ENCODE measurements at places on chromosomes 1 and 21.

DNA sequence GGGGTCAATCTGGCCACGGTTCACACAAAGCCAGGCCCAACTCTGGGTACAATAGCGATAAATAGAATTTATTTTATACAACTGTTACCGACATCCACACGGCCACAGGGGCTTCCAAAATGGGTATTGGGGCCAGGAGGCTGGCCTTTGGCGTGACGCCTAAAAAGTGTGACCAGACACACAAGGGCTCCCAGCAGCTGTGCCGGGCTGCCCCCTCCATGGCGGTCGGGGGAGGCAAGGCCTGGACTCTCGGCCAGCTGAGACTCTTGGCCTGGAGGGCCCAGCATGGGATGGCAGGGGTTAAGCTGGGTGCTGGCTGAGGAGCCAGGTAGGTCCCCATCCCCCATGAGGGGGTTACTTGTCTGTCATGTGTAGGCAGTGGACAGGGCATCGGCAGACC is 73.0 kb downstream of the RAP1GAP start:
- DNase-seq, result no peak

DNA sequence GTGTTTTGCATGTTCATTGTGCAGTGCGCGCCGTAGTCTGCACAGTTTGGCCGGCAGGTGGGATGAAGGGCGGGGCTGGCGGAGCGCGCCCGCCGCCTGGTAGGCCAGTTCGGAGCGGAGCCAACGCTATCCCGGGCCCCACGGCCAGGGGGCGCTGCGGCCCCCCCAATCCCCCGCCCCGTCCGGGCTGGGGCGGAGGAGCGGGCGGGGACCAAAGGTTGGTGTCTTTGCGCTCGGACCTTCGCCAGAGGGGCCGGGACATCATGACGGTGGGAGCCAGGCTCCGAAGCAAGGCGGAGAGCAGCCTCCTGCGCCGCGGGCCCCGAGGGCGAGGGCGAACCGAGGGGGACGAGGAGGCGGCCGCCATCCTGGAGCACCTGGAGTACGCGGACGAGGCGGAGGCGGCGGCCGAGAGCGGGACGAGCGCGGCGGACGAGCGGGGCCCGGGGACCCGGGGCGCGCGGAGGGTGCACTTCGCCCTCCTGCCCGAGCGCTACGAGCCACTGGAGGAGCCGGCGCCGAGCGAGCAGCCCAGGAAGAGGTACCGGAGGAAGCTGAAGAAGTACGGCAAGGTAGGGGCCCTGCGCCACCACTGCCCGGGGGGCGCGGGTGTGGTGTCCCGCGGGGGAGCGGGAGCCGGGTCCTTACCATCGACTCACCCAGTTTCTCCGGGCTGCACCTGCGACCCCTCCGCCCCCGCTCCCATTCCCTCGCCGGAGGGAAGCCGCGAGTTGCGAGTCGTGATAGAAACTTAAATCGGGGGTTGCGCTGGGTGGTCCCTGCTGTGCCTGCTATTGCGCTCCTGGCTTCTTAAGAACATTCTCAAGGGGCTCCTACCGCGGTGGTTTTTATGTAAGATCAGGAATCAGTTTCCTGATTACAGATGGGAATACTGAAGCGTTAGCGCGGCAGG is at the start of gene C1orf115:
Gene C1orf115 (plus strand): TSS at position 224 of the 913 bp plus-strand sequence. CDS start 40 bp downstream, at position 264.
- DNase-seq, result peak; percentile 39

DNA sequence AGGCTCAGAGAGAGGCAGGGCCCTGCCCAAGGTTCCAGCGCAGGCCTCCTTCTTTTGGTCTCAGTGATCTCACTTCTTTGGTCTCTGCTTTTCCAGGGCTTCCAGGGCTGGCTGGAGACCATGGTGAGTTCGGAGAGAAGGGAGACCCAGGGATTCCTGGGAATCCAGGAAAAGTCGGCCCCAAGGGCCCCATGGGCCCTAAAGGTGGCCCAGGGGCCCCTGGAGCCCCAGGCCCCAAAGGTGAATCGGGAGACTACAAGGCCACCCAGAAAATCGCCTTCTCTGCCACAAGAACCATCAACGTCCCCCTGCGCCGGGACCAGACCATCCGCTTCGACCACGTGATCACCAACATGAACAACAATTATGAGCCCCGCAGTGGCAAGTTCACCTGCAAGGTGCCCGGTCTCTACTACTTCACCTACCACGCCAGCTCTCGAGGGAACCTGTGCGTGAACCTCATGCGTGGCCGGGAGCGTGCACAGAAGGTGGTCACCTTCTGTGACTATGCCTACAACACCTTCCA is 7.7 kb downstream of the C1QB start:
- DNase-seq, result no peak

DNA sequence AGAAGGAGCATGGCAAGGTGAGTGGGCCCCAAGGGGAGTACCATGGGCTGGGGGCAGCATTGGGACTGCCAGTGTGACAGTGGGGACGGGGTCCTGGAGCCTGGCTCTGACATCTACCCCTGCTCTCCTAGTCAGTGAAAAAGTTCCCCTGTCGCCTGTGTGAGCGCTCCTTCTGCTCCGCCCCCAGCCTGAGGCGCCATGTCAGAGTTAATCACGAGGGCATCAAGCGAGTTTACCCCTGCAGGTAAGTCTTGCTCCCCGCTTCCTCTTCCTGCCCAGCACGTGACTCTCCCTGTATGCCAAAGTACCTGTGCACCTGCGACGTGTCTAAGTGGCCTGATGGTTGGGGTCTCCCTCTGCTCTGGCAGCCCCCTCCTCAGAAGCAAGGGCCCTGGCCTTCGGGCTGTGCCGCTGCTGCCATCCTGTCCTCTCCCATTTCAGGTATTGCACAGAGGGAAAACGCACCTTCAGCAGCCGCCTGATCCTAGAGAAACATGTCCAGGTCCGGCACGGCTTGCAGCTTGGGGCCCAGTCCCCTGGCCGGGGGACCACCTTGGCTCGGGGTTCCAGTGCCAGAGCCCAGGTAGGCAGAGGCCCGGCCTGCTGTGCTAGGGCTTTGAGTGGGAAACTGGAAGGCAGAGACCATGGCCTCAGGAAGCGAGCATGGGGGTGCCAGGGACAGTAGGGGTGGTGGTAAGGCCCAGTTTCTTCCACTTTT is 8.1 kb downstream of the ZNF687 start:
- DNase-seq, result no peak

DNA sequence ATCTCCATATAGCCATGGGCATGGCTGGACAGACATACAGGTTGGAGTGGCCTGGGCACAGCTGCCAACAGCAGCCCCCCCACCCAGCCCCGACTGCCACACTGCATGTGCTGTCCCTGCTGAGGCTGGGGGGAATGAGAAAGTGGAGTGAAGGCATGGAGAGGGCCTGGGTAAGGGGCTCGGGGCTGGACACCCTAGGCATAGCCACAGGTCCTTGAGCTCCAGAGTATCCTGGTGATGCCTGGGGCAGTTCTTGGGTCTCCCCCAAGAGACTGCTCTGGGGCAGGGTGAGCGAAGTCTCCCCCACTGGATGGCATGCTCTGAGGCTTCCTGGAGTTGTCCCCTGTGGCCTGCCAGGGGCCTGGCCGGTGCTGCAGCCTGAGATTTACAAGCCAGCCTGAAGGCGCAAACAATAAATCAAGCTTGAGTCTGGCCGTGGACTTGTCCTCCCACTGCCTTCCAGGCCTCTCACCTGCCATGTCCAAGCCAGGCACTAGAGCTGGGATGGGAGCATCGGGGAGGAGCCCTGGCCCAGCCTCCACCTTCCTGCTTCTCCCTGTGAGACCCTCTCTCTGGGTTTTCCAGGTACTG is 53.6 kb downstream of the FOXO6 start:
- no peak for DNase-seq

DNA sequence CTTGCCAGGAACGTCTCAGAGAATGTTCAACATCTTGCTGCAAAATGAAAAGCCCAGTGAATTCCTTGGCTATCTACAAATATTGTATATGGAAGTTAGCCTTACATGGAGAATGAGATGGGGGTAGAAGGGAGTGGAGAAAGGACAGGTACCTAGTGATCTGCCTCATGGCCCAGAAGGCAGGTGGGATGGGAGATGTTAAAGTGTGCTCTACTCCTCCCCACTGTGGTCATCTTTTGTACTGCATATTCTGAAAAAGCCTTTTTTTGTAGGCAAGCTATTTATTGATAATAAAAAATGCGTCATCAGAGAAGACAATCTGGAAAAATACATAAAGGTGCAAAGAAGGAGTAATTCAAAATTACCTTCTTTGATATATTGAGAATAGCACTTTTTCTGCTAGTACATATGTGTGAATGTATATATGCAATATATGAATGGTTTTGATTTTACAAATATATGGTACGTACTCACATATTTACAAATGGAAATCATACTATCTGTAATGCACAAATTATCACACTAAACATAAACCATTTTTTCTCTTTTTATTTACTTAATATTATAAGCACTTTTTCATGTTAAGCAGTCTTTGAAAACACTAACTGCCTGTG is 19.1 kb upstream of the SLC5A9 start:
- peak; percentile 19 for DNase-seq

DNA sequence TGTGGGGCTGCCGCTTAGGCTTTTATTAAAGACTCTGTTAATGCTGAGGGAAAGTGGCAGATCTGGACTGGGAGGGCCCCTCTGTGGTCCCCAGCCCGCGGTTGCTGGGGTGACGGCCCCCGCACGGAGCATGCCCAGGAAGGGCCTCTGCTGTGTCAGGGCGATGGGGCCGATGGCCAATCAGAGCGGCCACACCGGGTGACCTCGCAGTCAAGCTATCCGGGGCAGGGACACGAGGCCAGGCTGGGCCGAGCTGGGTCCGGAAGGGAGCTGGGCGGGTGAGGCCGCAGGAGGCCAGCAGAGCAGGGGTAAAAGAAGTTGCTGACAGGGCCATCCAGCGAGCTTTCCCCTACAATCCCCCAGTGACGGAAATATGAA is 145.1 kb downstream of the CASZ1 start:
- peak; percentile 17 for DNase-seq

Measured in fibroblast of skin of scalp (primary cell).